ENCODE measurements at places on chromosomes 11 and 22.

DNA sequence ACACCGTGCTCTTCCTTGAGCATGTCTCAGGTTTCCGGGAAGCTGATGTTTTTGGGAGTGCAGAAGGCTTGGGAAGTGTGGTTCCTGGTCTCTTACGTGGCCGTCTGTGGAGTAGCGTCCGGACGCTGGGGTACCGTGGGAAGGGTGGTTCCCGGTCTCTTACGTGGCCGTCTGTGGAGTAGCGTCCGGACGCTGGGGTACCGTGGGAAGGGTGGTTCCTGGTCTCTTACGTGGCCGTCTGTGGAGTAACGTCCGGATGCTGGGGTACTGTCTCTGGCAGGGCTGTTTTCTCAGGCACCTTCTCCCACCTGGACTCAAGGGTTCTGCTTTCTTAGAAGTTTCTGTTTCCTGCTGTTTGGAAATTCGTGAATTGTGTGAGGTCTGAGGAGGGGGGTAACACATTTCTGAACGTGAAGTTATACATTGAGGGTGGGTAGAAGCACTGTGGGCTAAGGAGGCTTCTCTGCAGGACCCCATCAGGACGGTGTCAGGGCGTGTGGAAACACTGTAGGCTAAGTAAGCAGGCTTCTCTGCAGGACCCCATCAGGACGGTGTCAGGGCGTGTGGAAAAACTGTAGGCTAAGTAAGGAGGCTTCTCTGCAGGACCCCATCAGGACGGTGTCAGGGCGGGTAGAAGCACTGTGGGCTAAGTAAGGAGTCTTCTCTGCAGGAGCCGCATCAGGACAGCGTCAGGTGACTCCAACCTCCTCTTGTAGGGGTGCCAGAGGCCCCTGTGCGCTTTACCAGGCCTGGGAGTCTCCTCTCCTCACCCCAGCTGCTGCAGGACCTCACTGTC, 5.3 kb upstream of the IFITM3 start:
- peak; percentile 65 for DNase-seq

GRCh38 chr11:35090125-35090524, 48.8 kb upstream of the CD44 start:
- no peak for DNase-seq

- no peak for DNase-seq
Measured at GRCh38 chr11:124108156-124108555, 7.1 kb upstream of the VWA5A start.

DNA sequence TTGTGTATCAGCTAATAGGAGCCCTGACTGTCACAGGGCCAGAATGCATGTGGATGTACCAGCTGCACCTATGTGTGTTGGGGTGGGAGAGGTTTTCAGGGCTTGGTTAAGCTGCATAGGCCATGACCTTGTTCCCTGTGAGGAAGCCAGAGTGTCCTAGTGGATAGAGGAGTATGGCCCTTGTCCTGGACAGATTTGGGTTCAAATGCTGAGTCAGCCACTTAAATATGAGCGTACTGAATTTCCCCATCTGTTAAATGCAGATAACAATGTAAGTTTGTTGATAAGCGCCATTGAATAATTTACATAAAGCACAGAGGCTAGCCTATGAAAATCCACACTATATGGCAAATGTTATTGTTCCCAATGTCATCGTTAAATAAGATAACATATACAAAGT, 74.4 kb downstream of the PANX1 start:
- DNase-seq: no peak

GRCh38 chr22:46679706-46680269, 58.3 kb downstream of the CERK start:
- no peak for DNase-seq

DNA sequence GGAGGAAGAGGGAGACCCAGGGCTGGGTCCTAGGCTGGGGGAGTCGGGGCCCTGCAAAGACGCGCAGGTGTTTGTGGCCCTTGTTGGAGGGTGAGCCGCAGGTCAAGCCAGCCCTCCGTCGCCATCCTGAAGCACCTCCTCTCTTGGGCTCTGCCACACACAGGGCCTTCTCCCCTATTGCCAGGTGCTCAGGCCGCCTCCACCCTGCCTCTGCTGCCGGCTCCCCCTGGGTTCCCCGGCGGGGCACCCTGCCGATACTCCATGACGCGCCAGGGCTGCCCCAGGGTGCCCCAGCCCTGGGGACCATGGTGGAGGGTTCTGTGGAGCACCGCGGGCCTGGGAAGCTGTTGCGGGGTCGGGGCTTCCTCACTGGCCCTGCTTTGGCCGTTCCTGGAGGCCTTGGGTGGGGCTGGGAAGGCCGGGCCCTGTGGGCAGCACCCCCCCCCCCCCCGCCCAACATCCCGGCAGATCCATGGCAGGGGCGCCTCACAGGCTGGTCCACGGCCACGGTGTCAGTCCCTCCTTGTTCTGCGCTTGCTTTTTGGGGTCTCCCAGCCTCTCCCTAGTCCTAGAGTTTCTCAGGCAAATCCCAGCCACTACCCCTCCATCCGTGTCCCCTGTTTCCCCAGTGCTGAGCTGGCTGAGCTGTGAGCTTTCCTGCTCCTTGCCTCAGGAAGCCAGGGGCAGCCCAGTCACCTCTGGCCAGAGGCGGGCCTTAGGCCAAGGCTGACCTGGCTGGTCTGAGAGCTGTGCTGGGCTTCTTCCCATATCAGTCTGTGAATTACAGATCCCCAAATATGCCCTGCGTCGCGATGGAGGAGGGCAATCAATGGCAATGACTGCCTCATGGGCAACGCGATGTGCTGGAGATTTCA, 2.3 kb upstream of the ADORA2A start:
- DNase-seq: no peak

DNA sequence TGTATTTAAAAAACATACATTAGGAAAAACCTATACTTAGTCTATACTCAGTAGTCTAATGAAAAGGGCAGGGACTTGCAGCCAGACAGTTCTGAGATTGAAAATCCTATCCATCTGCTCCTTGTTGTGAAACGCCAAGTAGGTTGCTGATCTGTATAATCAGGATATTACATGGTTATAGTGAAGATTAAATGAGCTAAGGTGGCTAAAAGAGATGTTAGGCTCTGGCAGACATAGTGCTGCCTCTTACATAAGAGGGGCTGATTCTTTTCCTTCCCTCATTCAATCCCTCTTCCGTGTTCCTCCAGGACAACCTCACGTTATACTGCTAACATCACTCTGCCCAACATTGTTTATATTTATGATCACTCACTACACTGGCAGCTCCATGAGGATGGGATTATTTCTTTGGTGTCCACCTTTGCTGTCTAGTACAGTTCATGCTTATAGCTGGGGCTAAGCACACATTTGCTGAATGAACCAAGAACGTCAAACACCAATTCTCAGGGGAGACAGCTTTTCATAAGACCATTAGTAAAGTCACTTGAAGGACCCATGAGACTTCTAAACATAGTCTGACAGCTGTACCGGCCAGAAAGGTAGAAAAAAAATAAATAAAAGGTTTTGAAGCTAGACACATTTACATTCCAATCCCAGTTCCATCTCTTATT, 46.3 kb downstream of the GAB2 start:
- no peak for DNase-seq

DNA sequence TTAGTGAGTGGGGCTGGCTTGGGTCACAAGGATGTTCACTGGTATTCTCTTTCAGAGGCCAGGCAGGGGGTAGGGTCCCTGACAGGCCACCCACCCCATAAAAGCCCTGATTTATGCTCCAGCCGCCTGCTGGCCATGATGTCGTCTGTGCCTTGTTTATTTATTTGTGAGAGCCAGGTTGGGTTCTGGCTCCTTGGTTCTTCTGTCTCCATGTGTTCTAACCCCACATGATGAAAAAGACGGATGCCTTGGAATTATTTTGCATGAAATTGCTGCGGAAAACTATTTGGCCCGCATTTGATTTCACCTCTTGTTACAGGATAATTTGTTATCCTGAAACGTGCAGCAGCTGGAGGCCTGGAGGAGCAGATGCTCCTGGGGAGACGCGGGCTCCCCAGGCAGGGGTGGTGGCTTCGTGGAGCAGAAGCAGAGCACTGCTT, 46.3 kb upstream of the WNT11 start:
- no peak for DNase-seq

DNA sequence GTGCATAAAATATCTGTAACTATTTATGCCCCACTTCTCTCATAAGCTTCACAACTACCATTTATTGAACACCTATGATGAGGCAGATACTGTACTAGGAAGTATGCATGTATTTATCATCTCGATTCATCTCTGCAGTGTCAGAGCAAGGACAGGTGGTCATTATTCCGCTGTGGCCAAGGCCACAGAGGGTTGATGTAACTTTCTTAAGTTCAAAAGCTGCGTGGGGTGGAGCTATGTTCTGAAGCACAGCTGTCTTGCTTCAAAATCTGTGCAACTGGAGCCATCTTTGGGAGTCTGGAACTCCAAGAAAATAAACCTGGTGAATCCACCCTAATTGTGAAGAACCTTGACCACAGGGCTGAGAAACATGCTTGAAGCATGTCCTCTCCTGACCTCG, 60.2 kb upstream of the HMGXB4 start:
- no peak for DNase-seq

- no peak for DNase-seq
Measured at GRCh38 chr11:15471895-15472799, 357.4 kb downstream of the INSC start.

- DNase-seq: no peak
Measured at GRCh38 chr11:110337570-110338193, 41.3 kb upstream of the RDX start.

DNA sequence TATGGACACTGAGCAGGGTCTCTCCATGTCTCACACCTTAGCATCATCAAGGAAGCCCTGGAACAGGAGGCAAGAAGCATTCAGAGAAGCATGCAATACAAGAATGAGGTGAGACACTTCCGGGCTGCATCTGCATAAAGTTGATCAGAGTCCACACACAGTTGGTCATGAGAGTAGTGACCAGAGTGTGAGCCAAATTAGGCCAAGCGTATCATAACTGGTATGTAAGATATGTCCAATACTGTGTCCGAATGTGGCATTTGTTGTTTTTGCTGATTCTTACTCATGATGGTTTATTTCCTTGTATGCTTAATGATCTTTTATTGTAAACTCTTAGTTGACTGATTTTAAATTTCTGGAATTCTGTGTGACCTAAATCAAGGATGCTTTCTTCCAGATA, 315.7 kb downstream of the INSC start:
- DNase-seq: no peak

- peak; percentile 31 for DNase-seq
Measured at GRCh38 chr11:8260202-8260966, 3.3 kb downstream of the LMO1 start.

GRCh38 chr11:119114351-119114750, 7.0 kb upstream of the HINFP start:
- no peak for DNase-seq

GRCh38 chr11:794013-794765, 3.9 kb downstream of the SLC25A22 start:
- DNase-seq: no peak

DNA sequence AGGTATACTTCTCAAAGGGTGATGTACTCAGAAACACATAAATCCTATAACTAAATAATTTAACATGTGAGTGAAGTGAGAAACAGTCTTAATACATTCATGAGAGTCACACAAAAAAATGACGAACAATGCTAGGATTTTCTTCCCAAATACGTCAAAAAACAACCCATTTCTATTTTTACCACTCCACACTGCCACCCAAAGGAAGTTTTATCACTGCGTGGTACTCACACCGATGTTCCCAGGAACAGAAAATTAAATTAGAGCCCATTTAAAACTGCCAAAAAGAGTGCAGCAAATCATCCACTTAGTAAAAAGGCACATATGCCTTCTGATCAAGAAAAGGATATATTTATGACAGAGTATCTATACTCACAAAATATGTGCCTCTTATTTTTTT, 710.9 kb upstream of the FAT3 start:
- DNase-seq: no peak

Measured in sciatic nerve (tissue), 2 donors.